ENCODE measurements at places on chromosomes 3 and 15.

DNA sequence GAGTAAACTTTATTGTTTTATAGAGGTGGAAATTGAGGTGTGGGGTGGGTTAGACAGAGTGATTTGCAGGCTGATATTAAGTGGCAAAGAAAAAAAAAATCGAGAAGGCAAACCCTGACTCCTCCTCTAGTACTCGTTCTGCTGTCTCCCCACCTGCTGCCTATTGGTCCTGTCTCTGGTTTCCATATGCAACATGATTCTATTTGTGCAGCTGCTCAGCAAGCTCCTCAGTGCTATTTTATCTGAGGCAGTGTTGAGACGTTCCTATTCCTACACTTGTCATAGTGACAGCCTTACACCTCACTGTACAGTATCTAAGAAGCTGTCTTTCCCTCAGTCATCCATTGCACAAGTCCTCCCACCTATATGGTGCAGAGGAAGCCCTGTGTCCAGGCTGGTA, 45.1 kb downstream of the RSL24D1 start:
- no peak for DNase-seq

GRCh38 chr3:46468753-46469600, 4.3 kb upstream of the LTF start:
- no peak for DNase-seq

- DNase-seq, result no peak
Observed at GRCh38 chr3:79815478-79815877, 47.7 kb upstream of the ROBO1 start.

GRCh38 chr15:25719101-25719985, 143.8 kb downstream of the ATP10A start:
- DNase-seq, result no peak

DNA sequence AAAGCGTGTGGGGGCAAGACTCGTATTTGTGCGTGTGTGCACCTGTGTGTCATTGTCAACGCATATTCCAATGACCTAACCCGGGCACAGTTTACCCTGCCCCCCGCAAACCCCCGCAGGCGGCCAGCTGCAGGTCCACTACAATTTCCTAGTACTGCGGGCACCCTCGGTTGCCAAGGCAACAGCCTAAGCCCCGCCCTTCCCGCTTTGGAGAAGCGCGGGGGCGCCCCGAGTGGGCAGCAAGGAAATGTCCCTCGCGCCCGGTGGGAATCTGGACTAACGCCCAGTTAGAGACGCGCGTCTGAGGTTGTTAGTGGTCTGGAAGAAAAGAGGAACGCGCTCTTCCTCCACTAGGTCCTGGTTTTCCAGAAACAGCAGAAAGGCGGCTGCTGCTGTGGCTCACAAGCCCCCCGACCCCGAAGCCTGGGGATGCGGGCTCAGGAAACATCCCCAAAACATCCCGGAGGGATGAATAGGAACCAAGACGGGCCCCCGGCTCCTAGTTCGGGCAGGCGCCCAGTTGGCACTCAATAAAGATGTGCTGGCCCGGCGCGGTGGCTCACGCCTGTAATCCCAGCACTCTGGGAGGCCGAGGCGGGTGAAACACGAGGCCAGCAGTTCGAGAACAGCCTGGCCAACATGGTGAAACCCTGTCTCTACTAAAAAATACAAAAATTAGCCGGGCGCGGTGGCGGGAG, 1.1 kb downstream of the ABHD14A start:
- DNase-seq, result peak; percentile 54

GRCh38 chr3:127273206-127273605, 14.6 kb downstream of the PRR20G start:
- DNase-seq, result no peak

- no peak for DNase-seq
Observed at GRCh38 chr3:4508048-4508981, 15.2 kb downstream of the ITPR1 start.

DNA sequence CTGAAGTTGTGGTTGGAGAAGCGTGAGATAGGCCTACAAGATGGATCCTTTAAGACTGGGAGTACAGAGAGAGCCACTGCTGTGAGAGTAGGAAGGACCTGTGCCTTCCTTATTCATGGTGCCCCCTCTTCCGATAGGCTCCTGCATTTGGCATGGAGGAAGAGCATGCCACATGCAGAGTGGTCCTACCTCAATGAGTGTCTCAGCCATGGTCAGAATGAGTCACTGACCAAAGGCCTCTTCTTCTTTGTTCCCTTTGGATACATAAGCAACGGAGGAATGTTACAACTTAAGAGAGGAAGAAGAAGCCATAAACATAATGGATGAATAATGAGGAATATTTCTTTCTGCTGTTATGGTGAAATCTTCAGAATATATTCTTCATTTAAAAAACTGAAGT, 681.2 kb upstream of the GRM7 start:
- DNase-seq, result no peak

DNA sequence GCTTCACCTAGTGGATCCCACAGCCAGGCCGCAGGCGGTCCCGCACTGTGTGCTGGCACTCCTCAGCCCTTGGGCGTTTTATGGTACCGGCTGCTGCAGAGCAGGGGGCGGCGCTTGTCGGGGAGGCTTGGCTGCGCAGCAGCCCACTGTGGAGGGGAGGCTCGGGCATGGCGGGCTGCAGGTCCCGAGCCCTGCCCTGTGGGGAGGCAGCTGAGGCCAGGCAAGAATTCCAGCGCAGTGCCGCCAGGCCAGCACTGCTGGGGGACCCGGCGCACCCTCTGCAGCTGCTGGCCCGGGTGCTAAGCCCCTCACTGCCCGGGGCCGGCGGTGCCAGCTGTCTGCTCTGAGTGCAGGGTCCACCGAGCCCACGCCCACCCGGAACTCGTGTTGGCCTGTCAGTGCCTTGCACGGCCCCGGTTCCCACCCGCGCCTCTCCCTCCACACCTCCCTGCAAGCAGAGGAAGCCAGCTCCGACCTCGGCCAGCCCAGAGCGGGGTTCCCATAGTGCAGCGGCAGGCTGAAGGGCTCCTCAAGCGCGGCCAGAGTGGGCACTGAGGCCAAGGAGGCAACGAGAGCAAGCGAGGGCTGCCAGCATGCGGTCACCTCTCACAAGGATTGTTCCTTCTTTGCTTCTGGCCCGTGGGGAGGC, 435.0 kb upstream of the ATP10A start:
- DNase-seq, result no peak

DNA sequence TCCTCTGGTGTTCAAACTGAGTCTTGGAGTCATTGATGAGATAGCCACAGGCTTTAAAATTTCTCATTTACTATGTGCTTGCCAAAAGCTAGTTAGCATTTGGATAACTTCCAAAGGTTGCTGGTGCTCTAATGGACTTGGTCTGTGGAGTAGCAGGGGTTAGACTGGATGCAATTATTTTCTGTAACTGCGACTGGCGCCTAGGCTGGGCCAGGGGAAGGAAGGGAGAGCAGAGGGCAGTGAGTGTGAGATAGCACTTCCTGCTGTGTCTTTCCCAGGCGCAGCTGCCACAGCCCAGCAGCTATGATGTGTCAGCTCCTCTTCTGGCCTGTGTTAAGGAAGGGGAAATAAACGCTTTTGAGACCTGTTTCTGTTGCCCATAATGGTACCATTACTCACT, 98.6 kb downstream of the MYRIP start:
- no peak for DNase-seq

GRCh38 chr3:139653582-139653981, 24.2 kb downstream of the NMNAT3 start:
- no peak for DNase-seq

DNA sequence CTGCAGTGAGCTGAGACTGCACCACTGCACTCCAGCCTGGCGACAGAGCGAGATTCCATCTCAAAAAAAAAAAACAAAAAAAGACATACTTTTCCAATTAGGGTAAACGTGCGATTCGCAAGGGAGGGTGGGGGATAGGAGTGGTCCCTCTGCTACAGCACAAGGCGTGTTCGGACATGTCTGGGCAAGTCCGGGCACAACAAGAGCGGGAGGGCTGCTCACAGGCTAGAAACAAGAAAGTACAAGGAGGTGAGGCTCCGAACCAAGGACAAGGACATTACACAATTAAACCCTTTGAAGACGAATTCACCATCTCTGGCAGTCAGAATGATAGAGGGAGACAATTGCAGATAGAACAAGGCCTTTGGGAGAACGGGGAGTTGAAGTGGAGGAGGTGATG, 32.2 kb upstream of the BCL2A1 start:
- no peak for DNase-seq

GRCh38 chr15:88267720-88268119, 11.2 kb upstream of the NTRK3 start:
- DNase-seq, result no peak

DNA sequence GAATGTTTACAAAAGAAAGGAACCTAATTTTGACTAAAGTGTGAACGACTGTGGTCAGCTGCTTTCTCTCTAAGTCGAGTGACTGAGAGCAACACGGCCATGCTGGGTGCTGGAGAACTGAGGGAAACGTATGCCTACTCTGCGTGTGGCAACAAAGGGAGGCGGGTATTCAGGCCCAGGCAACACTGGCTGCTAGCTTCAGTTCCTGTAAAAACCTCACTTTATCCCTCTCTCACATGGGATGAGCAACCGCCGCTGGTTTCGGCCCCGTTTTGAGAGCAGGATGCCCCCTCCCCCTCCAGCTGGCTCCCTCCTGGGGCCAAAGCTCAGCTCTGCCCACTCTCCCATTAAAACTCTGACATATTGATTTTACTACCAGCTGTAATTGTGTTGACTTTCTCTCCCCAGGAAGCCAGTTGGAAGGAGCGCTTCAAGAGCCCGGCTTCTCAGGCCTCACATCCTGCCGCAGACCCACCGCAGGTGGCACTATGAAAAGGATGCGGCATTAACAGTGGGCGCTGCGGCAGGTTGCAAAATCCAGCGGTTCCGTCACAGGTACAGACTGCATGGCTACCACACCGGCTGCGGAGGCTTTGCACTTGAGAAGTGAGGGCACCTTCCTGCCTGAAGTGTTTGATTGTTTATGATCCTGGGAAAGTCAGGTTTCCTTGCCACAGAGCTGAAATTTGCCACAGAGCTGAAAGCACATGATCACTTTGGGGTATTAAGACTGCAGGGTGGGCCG, 12.7 kb downstream of the PLXND1 start:
- peak; percentile 86 for DNase-seq

DNA sequence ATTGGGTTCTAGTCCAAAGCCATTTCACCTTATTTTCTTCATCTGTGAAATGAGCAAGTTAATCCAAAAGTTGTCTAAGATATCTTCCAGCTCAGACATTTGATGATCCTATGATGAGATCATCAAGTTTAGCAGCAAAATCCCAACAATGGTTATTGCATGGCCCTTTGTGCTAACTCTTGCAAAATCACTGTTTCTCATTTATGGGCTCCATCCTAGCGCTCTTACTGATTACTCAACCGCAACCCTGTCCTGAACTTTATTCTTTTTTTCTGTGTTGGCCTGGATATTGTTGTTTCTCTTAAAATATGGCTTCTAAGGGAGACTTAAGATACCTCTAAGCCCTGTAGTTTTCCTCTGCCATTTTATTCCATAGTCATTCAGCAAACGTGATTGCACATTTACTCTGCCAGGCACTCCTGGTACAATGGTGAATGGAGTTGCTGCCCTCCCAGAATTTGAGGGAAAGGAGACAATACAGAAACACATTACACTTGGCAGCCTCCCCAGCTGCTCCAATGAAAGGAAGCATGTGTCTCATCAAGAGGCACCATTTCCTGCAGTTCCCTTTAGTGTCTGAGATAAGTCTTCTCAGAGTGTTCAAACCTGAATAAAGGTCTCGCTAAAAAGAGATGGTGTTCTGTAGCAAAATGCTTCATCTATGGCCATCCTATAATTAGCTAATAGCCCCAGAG, 4.4 kb downstream of the GXYLT2 start:
- peak; percentile 21 for DNase-seq

GRCh38 chr3:37610529-37610928, 251.2 kb upstream of the CTDSPL start:
- no peak for DNase-seq

- peak; percentile 89 for DNase-seq
Observed at GRCh38 chr3:119700269-119700919, 2.4 kb upstream of the CFAP91 start.

- peak; percentile 85 for DNase-seq
Observed at GRCh38 chr3:155890671-155891190, 20.3 kb downstream of the GMPS start.

GRCh38 chr3:195098741-195099525, 172.0 kb downstream of the XXYLT1 start:
- DNase-seq, result no peak

GRCh38 chr3:138947495-138948121, 591 bp downstream of the FOXL2NB start:
- no peak for DNase-seq

DNA sequence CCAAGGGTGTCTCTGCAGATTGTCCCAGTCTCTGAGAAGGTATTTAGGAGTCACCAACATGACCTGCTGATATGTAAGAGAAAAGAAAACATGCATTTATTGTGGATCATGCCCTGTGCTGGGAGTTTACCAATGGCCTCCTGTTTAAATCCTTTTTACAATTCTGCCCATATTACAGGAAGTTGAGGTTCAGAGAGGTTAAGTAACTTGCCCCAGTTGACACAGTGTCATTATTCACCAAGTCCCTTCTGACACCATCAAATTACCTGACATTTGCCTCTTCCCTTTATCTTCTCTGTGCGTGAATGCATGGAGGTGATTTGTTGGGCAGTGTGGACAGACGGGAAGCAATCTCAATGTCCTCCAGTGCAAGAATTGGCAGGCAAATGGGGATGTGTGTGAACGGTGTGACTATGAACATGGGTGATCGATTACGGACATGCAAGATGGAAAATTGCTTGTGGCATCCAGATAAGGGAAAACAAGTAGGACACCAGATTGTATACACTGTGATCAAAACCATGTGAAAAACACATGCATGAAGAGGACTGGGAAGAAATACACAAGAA, 27.3 kb downstream of the ZNF710 start:
- DNase-seq, result no peak

DNA sequence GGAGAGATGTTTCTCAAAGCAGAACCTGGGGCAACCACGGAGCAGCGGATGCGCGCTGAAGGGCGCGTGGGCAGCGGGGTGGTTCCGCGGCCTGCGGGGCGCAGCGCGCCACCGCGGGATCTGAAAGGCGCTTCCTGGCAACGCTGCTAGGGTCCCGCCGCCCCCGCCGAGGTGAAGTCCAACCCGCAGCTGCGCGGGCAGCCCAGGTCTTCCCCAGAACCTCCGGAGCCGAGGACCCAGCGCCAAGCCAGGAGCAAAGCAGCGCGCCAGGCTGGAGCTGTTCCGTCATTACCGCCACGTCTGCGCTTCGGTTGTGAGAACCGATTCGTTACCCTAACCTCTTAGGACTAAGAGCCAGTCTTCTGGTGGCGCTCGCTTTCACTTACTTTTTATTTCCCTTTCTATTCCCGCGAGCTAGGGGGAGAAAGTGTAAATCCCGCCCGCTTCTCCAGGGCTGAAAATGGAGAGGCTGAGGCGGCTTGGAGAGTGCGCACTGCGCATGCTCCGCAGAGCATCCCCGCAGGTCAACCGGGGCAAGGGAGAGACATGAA, 3.2 kb upstream of the GABRG3 start:
- DNase-seq, result no peak

DNA sequence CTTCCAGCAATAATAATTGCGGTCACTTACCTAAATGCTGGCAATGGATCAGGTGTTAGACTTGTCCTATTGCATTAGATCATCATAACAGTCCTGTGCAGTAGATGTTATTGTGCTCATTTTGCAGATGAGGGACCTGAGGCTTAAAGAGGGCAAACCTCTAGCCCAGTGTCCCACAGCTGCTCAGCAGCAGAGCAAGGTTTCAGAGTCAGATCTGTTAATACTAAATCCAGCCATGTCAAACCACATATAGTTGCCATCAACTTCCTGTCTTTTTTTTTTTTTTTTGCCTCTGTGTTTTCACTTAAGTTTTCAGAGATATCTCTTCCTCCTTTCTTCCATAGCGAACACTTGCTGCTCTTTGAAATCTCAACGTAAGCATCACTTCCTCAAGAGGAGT, 12.1 kb downstream of the FEZF2 start:
- no peak for DNase-seq
